ENCODE measurements at places on chromosomes 7 and 10.

DNA sequence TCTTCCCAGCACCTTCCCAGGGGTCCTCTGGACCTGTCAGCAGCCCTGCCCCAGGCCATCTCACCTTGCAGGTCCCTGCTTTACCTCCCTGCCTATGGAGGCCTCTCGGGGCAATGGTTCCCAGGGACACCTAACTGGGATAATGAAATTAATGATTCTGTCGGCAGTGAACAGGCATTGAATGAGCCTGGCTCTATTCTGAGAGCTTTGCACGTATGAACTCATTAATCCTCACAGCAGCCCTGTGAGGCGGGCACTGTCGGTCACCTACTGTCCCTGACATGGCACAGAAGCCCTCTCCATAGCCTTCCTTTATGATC, 22.9 kb downstream of the ADCYAP1R1 start:
- DNase-seq: no peak

DNA sequence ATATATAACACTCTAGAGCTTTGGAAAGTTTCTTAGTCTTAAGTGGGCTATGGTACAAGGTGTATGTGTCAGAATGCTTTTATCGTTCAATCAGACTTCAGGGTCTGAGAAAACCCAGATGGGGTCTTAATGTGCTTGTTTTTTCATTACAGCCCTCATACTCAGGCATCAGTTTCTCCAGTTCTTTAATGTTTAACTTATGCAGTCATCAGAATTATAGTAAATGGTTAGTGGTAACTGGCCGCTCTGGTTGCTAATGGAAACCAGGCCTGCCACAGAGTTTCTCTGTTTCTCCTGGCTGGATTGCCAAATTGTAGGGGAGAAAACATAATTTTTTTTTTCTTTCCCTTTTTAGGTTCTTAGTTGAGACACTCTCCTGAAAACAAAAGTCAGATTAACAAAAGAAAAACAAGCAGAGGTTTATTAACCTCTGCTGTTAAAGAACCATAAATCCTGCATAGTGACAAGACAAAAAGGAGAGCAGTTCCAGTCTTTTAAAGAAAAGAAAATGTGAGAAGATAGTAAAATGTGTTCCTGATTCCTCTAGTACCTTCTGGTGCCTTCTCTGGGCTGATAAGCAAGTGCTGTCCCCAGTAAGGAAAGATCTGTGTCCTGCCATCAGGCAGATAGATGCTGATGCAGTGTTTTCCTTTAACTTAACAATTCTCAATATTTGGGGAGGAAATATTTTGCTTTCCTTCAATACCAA, 21.5 kb upstream of the GHITM start:
- no peak for DNase-seq

- no peak for DNase-seq
Observed at GRCh38 chr10:65413001-65413400, 1512.8 kb upstream of the LRRTM3 start.

- DNase-seq: no peak
Observed at GRCh38 chr7:27605689-27606269, 56.9 kb downstream of the HIBADH start.

DNA sequence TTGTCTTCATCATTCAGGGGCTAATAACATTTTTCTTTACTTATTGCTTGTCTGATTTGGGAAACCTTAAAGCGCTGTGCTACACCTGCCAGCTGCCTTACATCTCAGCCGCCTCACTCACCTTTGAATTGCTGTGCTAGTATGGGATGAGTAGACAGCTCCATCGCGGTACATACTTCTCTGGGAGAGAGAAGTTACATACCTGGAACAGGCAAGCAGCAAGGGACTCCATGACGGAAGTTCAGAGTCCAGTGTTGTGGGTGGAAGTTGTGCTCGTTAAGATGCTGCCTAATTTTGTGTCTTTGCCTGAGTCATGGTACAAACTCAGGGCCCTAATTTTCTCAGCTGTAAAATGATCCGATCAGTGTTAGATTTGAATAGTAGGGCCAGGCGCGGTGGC, 1.9 kb downstream of the NUB1 start:
- DNase-seq: no peak

GRCh38 chr10:23406409-23406808, 32.5 kb upstream of the OTUD1 start:
- DNase-seq: no peak

DNA sequence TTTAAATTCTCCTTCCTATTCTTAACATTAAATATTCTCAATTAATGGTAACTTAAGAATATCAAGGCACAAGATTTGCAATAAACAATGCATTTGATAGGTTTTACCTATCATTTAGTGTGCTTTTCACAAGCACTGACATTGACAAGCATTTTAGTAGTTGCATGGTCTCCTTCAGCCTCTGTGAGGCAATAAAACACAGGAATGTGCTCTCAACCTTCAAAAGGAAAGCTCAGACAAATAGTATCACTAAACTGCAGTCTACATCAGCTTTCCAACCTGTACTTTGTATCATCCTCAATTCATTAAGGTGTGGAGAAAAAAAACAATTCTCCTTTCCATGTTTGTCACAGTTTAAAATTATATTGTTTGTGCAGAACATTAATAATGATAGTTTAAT, 51.1 kb upstream of the TSPAN13 start:
- DNase-seq: no peak

DNA sequence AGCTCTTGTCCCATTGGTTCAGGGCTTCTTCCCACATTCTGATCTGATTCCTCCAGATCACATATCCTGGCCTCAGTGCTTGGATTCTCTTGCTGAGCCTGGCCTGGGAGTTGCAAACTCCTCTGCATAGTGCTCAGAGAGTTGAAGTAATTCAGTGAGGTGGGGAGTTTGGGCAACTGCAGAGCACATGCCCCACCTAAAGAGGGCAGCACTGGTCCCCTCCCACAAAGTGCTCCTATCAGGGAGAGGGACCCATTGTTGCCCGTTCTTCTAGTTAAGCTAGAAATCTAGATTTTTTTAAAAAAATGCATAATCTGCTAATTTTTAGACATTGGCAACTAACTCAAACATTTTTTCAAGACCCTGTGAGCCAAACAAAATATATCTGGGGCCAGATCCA, 45.1 kb downstream of the CHN2 start:
- DNase-seq: no peak

GRCh38 chr7:86978808-86979506, 80.5 kb downstream of the ELAPOR2 start:
- DNase-seq: no peak

GRCh38 chr7:149834601-149835000, 3.6 kb upstream of the ZNF862 start:
- no peak for DNase-seq

Data from retinal pigment epithelial cell (primary cell).